Stimulated activated CD4-positive, alpha-beta T cell treated with anti-CD3 and anti-CD28 coated beads, TNF-alpha, amount 100 ng/mL, for 48 hours (primary cell): ENCODE measurements at places on chromosomes 16 and 17.
A peak's percentile ranks its signal among the peaks of the same experiment; 100 is the strongest.

DNA sequence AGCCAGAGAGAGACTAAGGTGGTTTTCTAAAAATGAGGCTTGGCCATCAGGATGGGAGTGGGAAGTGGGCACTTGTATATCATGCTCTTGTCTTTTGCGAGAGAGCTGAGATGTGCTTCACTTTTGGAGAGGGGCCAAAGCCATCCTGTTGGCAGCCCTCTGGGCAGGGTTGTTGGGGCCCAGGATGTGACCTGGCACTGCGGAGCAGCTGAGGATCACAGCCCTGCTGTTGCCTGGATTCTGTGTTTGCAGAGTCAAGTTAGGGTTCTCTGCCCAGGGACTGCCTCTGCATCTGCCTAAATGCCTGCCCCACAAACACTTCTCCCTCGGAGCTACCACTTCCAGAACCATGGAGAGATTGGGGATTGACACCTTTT, 71.2 kb downstream of the PLD6 start:
- DNase-seq: no peak

DNA sequence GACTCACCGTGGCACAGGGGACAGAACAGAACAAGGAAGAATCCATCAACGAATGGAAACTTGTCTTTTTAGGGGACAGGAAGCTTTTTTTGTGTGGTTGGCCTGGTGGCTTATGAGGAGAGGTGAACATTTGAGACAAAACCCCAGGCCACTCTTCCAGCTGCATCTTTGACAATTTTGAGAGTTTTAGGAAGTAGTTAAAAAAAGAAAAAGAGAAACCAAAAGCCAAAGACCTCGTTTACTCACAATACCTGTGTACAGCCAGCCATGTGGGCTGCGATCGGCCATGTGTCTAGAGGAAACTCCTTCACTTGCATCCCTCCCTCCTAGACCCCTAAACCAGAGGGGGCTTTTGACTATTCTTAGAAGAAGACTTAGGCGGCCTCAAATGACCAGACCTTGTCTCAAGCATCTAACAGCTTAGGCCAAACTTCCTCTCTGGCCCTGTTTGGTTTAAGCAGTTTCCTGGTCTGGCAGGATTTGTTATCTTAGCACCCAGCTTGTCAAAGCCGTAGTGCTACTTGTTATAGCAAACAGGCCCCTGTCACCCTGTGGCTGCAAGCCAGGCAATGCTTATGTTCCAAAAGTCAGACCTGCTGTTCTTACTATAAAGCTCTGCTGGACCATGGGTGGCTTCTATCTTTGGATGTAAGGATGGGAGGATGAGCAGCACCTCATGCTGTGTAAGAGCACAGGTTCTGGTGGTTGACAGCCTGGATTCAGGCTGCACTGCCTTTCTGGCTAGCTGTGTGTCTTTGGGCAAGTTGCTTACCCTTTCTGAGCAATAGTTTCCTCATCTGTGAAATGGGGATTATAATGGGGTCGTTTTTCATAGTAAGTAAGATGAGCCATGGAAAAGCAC, 17.7 kb downstream of the KSR1 start:
- DNase-seq: peak; percentile 82

- DNase-seq: no peak
Observed at GRCh38 chr16:48635199-48635718, 25.3 kb upstream of the N4BP1 start.

- DNase-seq: no peak
Observed at GRCh38 chr16:12337871-12338655, 361.5 kb downstream of the SNX29 start.

- DNase-seq: no peak
Observed at GRCh38 chr17:76131692-76132573, 9.1 kb downstream of the FOXJ1 start.

DNA sequence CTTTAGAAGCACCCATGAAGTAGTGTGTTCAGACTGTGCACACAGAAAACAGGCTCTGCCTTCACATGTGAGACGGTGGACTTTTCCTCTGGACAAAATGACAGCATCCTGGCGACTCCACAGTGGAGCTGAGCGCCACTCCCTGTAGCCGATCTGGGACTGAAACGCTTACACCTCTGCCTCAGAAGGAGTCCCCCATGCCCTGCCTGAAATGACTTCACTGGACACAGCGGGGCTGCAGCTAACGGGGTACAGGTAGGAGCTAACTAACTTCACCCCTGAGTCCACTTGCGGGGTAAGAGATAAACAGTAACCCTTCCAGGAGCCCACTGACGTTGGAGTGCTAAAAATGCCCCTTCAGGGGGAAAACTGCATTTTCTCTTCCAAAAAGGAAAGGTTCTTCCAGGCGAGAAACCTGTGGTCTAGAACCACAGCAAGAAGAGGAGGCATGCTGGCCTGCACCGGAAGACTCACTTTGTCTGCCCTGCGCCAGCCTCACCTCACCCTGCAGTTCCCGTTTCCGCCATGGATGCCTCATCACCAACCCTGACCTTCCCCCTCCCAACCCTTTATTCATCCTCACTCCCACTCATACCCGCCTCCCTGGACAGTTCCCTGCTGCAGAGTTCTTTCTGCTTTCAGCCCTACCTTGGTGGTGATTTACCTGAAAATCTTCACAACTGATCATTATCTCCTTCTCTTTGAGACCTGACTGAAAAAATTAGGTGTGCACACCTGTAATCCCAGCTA, 19.4 kb upstream of the ENDOV start:
- no peak for DNase-seq

GRCh38 chr16:3953728-3954410, 73.4 kb upstream of the CREBBP start:
- no peak for DNase-seq

- no peak for DNase-seq
Observed at GRCh38 chr17:66807182-66807581, 27.7 kb upstream of the CACNG5 start.
